ENCODE measurements at places on chromosomes 12 and 14.

DNA sequence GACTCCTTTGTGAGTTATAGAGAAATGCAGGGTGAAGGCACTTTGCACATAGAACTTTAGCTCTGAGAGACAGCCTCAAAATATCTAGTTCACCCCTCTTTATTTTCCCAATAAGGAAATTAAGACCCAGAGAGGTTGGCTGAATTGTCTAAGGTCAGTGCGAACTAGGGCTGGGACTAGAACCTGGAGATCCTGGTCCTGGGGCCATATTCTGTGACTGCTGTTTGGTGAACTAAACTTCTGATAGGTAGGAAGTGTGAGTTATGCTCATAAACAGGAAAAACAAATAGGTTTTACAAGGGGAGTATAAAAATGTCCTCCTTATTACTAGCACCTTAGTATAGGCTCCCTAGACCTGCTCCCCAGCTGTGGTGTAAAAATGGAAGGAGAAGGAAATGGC is 53.9 kb downstream of the DAD1 start:
- DNase-seq = no peak

DNA sequence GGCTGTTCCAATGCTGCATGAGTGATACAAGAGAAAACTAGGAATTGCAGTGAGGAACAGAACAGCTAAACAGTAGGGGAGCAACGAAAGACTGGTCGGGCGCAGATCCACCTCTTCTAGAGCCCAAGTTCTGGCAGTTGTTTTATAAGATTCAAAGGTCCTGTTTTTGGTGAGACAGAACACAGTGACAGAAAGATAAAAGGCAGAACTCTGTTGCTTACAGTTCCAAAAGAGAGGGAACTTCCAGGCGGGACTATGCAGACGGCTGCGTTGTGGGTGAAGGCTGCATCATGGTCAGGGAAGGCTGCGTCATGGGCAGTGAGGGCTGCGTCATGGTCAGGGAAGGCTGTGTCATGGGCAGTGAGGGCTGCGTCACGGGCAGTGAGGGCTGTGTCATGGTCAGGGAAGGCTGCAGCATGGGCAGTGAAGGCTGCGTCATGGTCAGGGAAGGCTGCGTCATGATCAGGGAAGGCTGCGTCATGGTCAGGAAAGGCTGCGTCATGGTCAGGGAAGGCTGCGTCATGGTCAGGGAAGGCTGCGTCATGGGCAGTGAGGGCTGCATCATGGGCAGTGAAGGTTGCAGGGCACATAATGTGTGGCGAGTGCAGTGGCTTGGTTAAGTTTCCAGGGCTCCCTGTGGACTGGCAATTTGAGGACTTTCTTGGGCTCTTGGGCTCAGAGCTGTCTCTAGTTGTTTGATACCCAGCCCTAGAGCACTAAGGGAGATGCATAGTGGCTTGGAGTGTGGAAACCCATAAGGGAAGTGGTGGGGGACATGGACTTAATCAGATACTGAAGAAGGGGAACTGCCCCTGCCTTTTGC is 619.9 kb downstream of the AACS start:
- no peak for DNase-seq

- DNase-seq = no peak
Observed at GRCh38 chr12:94245631-94246383, 97.4 kb downstream of the PLXNC1 start.

DNA sequence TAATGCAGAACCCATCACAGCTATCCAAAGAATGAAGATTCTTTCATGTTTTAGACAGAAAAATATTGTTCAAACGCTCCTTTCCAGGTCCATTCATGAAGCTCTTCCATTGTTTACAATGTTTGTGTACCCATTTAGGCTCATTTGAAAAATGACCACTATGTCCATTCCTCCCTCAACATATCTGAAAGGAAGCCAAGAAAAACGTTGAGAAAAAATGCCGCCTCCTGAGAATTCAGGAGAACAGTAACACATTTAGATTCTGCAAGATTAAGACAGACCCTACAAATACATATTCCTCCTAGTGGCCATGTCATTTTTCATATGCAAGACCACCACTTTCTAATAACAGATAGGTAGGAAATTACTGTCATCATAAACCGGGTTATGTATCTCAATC is 124.4 kb downstream of the SLC25A21 start:
- DNase-seq = no peak

- DNase-seq = peak; percentile 42
Observed at GRCh38 chr14:67335781-67336180, 23.8 kb downstream of the ATP6V1D start.

- no peak for DNase-seq
Observed at GRCh38 chr12:58809064-58809607, 111.2 kb downstream of the LRIG3 start.

- no peak for DNase-seq
Observed at GRCh38 chr12:125092108-125092871, 27.1 kb downstream of the AACS start.

DNA sequence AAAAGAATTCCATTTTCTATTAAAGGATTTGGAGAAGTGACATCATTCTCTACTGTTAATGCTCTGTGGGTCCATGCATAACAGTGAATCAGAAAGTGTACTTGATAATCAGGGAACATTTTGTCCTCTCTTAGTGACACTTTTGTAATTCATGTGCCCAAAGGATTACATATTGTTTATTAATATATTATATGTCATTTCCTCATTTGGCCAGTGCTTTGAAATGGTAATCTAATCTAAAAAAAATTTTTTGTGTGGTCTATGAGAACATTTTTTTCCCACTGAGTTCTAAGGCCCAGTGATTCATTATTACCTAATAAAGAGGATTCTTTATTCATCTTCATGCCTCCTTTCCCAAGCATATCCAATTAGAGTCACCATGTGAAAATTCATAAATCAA is 79.7 kb upstream of the MYF6 start:
- DNase-seq = peak; percentile 59

GRCh38 chr14:100336618-100337530 is 13.7 kb downstream of the SLC25A47 start:
- no peak for DNase-seq

GRCh38 chr14:51369814-51370213 is 129.8 kb downstream of the TMX1 start:
- DNase-seq = no peak

GRCh38 chr14:29671034-29671433 is 256.6 kb downstream of the PRKD1 start:
- DNase-seq = peak; percentile 32

GRCh38 chr12:98797200-98797599 is 152.1 kb downstream of the APAF1 start:
- DNase-seq = no peak

- peak; percentile 65 for DNase-seq
Observed at GRCh38 chr12:6869049-6870021, 2.0 kb downstream of the TPI1 start.

DNA sequence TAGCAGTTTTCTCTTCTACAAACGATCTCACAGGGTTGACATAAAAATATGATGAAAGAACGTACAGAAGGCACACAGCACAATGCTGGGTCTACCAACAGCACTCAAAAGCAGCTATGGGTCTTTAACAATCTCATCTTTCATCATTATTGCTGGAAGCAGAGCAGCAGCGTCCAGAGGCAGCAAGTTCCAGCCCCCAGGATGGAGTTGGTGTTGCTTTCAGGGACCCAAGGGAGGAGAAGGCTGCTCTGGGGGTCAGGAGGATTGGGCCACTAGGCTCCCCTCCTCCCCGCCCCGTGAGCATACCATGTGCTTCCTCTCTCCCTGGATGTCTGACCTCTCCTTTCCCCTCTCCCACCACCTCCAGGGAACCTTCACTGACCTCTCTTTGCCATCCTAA is 13.3 kb downstream of the KCTD10 start:
- no peak for DNase-seq

- DNase-seq = no peak
Observed at GRCh38 chr12:115870021-115870420, 407.5 kb downstream of the MED13L start.
